NCI-H2081 treated with DMSO at 0.1 percent for 48 hours (cell line): ENCODE measurements at places on chromosomes 5 and 9.

- no peak for DNase-seq
These were observed 237.5 kb downstream of the AP3B1 start for GRCh38 chr5:78056901-78057514.

- DNase-seq, result no peak
These were observed 5.8 kb downstream of the OCLN start for GRCh38 chr5:69498384-69498783.

DNA sequence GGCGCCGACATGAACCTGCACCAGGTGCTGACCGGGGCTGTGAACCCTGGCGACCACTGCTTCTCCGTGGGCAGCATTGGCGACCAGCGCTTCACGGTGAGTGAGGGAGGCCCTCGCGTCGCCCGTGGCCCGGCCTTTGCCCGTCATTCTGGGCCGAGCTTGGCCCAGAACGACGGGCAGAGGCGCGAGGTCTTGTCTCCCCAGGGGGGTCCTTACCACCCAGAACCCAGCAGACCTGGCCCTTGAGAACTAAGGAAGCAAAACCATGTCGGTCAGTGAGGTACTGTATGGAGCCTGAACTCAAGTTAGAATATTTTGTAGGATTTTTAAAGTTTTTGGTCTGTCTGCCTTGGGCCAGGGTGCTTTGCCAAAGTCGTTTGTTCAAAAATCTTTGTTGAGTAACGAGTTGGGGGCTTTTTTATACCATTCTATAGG lies 691 bp downstream of the DMXL1 start:
- DNase-seq, result no peak

GRCh38 chr5:54854883-54855581 lies 130.4 kb downstream of the ESM1 start:
- DNase-seq, result no peak

- no peak for DNase-seq
These were observed 25.6 kb upstream of the GCNT1 start for GRCh38 chr9:76433406-76433805.

- no peak for DNase-seq
These were observed 387.3 kb downstream of the RASEF start for GRCh38 chr9:82675605-82676004.

DNA sequence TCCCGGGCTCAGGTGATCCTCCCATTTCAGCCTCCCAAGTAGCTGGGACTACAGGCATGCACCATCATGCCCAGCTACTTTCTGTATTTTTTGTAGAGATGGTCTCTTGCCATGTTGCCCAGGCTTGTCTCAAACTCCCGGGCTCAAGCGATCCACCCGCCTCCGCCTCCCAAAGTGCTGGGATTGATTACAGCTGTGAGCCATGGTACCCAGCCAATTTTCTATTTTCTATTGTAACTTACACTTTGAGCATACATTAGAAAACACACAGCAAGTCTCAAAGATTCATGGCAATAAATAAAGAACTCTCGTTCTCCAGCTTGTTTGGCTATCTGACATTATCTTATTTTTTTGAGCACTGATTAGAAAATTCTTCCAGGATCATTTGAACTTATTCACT lies 228.7 kb downstream of the ADAMTS6 start:
- DNase-seq, result no peak

DNA sequence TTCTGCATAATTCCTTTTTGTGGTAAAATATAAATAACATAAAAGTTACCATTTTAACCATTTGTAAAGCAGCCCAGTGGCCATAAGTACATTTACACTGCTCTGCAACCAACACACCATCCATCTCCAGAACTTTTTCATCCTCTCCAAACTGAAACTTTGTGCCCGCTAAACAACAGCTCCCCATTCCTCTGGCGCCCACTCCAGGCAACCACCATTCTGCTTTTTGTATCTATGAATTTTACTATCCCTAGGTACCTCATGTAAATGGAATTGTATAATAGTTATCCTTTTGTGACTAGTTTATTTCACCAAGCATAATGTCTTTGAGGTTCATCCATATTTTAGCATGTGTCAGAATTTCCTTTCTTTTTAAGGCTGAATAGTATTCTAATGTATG lies 141.1 kb downstream of the DMXL1 start:
- DNase-seq, result no peak

DNA sequence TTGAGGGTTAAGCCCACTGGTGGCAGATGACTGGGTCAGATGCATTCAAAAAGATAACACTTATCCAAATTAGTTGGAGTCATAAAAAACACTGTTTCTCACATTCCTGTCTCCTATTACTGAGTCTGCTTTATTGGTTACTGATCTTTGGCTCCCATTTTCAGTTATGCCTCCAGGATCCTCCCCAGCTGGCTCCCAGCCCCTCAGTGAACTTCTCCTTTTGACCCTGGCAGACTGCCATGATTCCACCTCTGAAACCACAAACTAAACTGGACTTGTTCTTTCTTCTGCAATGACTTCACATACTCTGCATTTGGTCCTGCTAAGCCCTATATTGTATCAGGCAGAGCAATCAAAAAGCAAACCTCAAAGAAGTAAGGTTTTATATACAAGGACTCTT lies 860.8 kb upstream of the DMAC1 start:
- no peak for DNase-seq

GRCh38 chr9:111429175-111429574 lies 55.0 kb downstream of the ECPAS start:
- DNase-seq, result no peak

GRCh38 chr9:94014066-94014654 lies 59.0 kb upstream of the BARX1 start:
- no peak for DNase-seq

GRCh38 chr5:89901346-89901745 lies 508.2 kb downstream of the CETN3 start:
- DNase-seq, result no peak

GRCh38 chr5:149750596-149750995 lies 20.5 kb downstream of the PPARGC1B start:
- no peak for DNase-seq

GRCh38 chr9:130532426-130533080 lies 46.8 kb upstream of the FUBP3 start:
- no peak for DNase-seq

DNA sequence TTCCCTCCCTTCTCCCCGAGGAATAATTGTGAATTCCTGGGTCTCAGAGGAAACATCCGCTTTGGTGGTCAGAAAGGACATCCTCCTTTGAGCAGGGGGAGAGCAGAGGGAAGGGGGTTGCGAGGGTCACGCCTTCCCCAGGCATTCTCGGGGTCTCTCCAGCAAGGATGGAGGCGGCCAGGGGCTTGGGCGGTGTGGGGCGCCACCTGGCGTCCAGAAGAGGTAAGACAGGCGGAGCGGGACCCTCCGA lies 129.1 kb downstream of the KCNIP1 start:
- DNase-seq, result no peak

GRCh38 chr5:172052450-172053236 lies 46.2 kb upstream of the FBXW11 start:
- DNase-seq, result no peak

DNA sequence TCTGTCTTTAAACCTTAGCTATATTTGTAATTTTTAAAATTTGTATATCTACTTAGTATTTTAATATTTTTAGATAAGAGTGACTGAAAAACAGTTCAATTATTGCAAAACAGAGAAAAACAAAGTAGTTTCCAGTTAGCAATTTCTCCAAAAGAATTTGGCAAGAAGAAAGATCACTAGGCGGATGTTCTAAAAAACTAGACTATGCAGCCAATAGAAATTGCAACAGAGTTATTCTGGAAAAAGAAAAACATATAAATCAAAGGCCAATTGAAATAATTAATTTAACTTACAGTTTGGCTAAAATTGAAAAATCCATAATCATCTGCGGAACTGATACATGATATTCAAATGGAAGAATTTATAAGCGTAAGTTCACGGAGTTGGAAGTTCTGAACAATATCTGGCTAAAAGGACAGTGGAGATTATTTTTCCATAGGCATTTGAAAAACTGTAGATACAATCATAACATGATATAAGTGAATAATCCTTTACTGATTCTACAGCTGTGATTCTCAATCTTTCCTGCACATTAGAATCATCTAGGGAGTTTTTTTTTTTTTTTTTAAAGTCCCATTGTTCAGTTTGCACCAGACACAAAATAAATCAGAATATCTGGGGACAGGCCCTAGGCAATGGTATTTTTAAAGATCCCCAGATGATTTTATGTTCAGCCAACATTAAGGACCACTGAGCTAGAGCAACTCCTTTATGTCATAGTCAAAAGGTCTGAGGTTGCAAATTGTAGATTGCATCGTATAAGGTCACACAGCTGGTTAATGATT lies 605.1 kb upstream of the DAB2 start:
- no peak for DNase-seq

DNA sequence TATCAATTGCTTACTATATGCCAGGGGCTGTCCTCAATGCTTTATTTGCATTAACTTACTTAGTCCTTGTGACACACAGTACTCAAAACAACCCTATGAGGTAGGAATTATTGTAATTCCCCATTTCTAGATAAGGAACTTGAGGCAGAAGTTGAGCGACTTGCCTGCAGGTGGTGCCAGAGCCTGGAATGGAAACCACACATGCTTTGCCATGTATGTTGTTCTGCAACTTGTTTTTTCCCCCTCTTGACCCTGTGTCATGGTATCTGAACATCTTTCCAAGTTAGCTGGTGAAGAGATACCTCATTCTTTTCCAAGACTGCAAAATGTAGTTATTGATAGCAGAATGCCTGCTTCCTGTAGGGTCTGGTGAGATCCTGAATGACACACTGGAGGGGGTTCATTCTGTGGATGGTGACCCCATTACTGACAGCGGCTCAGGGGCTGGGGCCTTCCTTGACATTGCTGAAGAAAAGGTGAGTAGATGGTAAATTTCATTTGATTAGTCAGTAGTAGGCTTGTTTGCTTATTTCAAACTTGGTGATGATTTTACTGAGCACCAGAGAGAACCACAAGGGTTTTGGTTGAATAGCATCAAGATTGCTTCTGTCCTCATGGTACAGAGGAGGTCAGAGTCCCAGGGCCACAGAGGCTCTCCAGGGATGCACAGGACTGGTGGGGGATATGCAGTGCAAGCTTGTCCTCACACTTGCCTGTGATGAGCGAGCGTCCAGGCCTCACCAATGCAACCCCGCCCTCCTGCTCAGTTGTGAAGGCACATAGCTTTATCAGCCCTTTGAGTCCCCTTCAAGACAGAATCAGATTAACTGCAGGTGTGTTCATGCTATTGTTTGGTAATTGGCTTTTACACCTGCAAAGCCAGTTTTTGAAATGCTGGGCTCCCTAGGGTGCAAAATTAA lies 57.0 kb downstream of the COL15A1 start:
- no peak for DNase-seq

DNA sequence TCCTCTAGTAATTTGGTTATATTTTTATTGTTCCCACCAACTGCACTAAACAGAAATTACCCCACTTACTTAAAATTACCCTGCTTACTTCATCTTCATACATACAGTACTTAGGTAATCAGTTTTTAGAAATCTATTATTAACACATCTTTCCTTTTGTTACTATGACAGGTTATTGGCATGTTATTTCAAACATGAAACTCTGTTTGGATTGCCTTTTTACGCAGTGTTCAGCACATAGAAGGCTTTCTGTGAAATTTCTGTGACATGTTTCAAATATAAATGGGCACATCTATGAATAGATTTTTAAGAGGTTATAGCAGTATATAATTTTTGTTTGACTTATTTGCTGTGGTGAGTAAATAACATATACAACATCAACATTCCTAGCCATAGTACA lies 22.5 kb downstream of the SRFBP1 start:
- no peak for DNase-seq

- DNase-seq, result no peak
These were observed 86.5 kb upstream of the TNFAIP8 start for GRCh38 chr5:119269061-119269944.

GRCh38 chr9:15244001-15244441 lies 63.0 kb downstream of the TTC39B start:
- no peak for DNase-seq

GRCh38 chr5:110572729-110573128 lies 153.7 kb downstream of the TMEM232 start:
- DNase-seq, result no peak

DNA sequence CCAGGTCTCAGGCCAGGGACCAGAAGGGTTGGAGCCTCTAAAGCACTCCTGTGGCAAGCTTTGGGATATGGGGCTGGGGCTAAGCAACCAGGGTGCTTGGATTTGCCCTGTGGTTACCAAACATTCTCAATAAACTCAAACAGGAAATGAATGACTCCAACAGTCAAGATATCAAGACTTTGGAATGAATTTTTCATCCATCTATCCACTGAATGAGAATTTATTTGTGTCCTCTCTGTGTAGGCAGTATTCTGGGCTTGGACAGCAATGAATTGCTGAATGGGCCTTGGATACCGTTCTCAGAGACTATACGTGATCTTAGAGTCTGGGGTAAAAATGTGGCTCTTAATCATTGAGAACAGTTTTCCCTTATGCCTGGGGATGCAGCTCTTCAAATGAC lies 212.5 kb downstream of the DAB2IP start:
- DNase-seq, result no peak

DNA sequence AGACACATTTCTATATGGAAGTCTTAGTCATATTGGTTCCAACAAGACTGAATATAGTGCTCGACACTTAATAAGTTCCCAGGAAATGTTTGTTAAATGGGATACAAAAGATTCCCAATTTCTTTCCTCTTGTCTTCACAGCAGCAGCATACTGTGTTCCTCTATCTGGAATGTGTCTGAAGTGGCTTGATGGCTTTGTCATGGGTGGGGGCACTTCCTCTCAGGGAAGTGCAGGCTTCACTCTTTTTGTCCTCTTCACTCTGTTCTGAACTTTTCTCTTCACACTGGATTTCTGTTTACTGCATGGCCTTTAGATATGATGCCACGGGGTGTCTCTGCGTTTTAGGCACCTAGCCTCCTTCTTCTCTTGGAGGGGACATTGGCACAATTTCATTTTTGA lies 127.7 kb upstream of the C9orf72 start:
- no peak for DNase-seq

- DNase-seq, result no peak
These were observed 1.4 kb downstream of the GLIS3 start for GRCh38 chr9:4298255-4299004.

- no peak for DNase-seq
These were observed 443.0 kb downstream of the ACTL7B start for GRCh38 chr9:108412755-108413154.

DNA sequence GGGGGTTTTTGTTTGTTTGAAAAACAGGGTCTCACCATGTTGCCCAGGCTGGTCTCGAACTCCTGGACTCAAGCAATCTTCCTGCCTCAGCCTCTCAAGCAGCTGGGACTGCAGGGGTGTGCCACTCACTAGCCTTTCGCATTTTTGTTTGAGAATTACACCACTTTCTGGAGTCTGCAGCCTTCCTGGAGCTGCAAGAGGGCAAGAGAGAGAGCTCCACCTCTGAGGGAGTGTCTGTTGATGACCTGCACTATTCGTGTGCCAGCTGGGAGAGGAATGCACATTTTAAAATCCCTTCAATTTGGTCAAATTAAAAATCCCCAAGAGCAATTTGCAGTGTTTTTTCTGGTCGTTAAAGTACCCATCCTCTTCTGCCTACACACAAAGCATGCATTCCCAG lies 5.0 kb upstream of the CKMT2 start:
- no peak for DNase-seq

DNA sequence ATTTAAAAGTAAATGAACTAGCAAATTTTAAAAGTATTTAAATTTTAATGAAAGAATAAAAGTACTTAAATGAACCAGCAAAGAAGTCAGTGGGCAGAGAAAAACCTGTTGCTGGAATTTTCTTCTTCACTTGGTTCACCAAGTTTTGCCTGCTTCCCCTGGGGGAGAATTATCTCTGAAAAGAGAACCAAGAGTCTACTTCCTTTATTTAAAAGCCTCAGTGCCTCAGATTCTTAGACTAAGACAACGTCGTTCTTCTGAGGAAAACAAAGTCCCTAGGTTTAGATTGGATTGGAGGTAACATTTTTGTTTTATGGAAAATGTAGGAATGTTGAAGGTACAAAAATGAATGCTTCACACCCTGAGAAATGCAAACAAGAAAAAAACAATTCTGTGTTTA lies 7.4 kb upstream of the KLF4 start:
- no peak for DNase-seq
